ENCODE measurements at places on chromosomes 2 and 18.
A peak's percentile ranks its signal among the peaks of the same experiment; 100 is the strongest.

DNA sequence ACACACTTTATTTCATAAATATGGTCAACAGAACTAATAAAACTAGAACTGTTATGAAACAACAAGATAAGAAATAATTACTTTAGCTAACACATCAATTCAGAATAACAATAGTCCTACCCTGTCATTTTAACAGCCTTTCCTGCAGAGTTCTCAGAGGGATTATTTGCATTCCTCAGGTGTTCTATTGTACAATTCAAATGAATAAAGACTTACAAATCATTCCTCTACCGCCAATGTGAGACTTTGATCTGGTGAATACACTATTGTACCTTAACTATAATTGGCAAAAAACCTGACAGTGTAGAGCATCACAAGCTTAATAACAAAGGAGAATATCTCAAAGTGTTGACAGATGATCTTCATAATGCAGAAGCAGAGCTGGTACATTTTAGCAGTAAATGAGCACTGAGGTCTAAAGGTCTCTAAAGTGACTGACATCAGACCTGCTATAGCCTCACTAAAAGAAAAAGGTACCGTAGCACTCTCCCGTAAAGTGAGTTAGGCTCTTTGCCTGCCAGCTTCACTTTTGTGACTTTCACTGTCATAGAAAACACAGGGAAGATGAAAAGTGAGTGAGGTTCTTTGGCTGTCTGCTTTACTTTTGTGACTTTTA lies 118.8 kb upstream of the SP3 start:
- no peak for DNase-seq

DNA sequence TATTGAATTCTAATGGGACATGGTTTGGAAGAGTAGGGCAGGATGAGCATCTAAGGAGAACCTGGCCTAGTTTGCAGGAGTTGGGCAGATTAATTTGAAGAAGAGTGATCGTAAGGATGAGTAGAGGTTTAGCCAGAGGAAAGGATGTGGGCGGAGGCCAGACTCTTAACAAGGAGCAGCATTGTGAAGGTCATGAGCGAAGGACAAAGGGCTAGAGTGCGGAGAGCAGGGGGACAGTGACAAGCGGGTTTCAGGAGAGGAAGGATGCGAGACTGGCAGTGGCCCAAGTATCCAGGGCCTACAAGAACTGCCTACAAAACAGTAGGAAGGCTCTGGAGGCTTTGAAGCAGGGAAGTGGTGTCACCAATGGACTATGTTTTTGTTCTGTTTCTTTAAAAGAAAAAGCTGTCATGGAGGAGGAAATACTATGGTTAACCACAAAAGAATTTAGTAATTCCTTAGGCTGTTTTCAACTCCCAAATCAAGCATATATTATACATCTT lies 20.1 kb downstream of the SLC66A3 start:
- no peak for DNase-seq

- DNase-seq: no peak
These were observed 218.2 kb downstream of the CYP26B1 start for GRCh38 chr2:71929482-71929772.

GRCh38 chr2:172830482-172830881 lies 94.8 kb downstream of the RAPGEF4 start:
- no peak for DNase-seq

- DNase-seq: no peak
These were observed 26.2 kb upstream of the INSIG2 start for GRCh38 chr2:118062048-118062447.

GRCh38 chr18:54392543-54393023 lies 34.9 kb downstream of the C18orf54 start:
- peak; percentile 27 for DNase-seq

- DNase-seq: no peak
These were observed 2.4 kb upstream of the CELF4 start for GRCh38 chr18:37567994-37568359.

GRCh38 chr18:55245211-55245614 lies 286.0 kb upstream of the CCDC68 start:
- no peak for DNase-seq

GRCh38 chr18:31219395-31219794 lies 56.7 kb upstream of the DSC1 start:
- no peak for DNase-seq

DNA sequence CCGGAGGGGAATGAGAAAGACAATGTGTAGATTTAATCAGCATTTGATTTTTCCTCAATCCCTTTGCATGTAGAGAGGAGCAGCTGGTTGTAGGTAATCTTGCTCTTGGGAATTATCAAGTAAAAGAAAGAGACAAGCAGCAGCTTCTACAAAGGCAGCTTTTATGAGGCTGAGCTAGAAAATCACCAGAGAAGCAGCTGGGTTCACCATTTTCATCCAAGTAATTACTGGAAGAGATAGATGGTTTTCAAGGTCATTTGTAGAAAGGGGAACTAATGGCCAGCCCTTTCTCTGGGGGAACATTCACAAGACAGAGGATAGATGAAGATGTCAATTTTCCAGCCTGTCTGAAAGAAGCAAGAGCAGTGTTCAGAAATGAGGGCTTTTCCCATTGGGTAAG lies 113.0 kb downstream of the RND3 start:
- no peak for DNase-seq

GRCh38 chr18:74785632-74786031 lies 188.0 kb downstream of the ZNF407 start:
- no peak for DNase-seq

DNA sequence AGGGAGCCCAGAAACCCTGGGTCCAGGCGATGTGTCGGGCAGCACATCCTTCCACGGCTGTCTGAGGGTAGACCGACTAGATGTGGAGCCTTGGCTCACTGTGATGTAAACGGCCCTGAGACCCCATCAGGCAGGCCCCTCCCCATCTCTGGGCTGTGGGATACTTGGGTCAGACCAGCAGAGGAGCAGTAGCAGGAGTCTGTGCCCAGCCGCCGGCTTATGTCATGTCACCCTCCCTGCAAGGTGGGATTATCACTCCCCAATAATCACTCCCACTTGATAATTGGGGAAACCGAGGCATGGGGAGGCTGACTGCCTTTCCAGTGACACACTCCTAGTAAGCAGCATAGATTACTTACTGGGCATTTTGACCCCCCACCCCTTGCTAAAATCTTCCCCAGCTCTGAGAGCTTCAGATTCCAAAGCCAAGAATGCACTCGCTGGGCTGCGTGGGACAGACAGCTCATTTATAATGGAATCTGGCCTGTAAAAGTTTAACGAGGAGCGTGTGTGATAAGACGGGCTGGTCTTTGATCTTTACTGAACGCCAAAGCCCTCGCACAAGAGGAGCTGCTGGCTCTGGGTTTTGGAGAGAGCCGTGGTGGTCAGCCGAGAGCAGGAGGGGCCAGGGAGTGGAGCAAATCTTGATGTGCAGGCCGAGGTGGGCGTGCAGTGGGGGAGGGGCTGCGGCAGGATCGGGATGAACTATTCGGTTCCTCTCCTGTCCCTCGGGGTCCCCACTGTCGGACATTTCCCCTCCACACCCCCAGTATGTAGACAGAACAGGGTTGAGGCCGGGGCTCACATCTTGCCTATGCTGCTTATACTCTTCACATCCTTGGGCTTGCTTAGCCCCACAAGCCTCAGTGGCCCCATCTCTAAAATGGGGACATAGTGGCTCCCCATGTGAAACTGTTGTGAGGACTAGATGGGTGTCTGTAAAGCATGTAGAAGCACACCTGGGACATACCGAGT lies 200.0 kb downstream of the GLI2 start:
- DNase-seq: no peak

DNA sequence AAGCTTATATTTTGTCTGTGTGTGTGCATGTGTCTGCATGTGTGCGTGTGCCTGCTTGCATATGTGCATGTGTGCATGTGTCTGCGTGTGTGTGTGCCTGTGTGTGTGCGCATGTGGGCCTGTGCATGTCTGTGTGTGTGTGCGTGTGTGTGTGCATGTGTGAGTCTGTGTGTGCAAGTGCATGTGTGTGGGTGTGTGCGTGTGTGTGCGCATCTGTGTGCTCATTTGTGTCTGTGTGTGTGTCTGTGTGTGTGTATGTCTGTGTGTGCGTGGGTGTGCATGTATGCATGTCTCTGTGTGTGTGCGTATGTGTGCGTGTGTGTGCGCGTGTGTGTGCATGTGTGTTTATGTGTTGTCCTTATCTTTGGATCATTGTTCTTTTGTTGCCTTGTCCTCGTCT lies 56.8 kb downstream of the DSC3 start:
- DNase-seq: no peak

DNA sequence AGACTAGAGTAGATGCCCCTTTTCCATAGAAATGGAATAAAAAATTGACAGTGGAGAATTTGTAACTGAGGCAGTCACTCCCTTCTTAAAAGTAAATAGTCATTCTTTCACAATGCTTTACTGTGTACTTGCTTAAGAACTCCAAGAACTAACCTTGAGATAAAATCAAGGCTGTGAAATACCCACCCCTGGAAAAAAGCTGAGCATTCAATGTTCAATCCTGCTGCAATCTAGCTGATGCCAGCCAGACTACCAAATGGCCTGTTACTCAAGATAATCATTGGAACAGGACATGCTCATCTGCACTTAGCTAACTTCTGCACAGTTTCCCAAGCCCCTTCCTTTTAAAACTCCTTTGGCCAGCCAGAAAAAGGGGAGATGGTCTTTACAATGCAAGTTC lies 367.4 kb upstream of the GULP1 start:
- no peak for DNase-seq

GRCh38 chr2:144493027-144493809 lies 26.7 kb downstream of the ZEB2 start:
- DNase-seq: no peak

GRCh38 chr18:63783394-63783793 lies 8.2 kb downstream of the SERPINB7 start:
- DNase-seq: no peak

DNA sequence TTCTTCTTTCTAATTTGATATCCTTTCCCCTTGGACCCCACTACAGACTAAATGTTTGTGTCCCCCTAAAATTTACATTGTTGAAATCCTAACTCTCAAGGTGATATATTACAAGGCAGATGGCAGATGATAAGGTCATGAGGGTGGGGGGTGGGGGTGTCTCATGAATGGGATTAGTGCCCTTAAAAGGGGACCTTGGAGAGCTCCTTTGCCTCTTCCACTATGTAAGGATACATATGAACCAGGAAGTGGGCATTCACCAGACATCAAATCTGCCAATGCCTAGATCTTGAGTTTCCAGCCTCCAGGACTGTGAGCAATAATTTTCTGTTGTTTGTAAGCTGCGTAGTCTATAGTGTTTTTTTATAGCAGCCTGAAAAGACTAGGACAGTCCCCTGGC lies 89.1 kb downstream of the PLA2R1 start:
- DNase-seq: no peak

GRCh38 chr2:39625927-39626270 lies 39.8 kb upstream of the TMEM178A start:
- DNase-seq: no peak

- DNase-seq: no peak
These were observed 1.9 kb downstream of the NTSR2 start for GRCh38 chr2:11667866-11668637.

DNA sequence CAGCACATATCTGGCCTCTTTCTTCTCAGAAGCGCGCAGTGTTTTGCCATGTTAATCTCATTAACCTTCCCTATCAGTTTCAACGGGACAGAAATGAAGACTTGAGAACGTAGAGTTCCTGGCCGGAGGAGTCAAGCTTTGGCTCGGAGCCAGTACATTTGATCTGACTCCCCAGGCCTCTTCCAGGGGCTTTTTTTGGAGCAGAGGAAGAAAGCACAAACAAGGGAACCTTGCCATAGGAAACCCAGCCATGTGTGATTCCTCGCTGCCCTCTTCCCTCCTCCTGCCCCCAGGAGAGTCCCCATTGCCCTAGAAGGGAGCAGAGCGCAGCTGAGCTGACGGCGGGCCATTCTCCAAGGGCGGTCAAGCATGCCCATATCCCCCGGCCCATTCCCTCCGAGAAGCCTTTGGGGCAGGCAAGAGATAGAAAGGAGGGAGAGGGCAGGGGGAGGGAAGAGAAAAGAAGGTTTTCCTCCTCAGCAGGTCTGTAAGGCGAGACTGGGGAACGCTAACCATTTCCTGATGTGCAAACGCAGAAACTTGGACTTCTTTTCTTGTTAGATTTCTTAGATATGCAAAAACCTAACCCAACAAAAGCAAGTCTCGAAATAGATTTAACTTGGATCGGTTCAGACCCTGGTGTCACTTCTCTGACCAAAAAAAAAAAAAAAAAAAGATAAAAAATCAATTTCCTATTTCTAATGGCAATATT lies 63.7 kb upstream of the POU3F3 start:
- DNase-seq: no peak

- DNase-seq: no peak
These were observed 48.6 kb upstream of the ID2 start for GRCh38 chr2:8633186-8633734.

DNA sequence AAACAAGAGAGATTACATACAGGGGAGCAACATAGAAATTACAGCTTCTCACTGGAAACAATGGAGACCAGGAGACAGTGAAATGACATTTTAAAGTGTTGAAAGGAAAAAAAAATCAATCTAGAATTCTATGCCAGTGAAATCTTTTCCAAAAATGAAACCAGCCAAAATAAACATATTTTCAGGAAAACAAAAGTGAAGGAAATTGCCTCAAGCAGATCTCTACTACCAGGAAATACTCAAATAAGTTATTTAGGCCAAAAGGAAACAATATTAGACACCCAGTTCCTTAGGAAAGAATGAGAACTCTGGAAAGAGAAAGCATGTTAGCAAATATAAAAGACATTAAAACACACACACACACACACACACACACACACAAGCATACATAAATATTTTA lies 339.9 kb upstream of the NCKAP5 start:
- DNase-seq: no peak

DNA sequence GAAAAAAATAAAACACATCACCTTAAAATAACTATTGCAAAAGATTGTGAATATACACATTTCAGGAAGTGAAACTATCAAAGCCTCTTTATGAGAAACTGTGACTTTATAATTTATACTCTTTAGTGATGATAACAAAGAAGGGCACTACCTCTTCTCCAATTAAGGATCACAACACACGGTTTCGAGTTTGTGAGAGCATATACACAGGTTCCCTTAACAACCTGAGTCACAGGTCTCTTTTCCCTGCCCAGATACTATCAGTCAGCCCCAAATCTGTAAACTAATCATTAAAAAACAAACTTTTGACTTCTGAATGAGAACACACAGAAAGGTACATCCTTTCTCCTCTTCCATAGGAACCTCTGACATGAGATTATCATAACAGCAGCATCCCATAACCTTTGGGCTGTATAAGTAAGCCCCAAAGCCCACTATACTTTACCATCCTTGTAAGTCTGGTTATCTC lies 44.9 kb downstream of the PTPN2 start:
- no peak for DNase-seq

Measured in NT2/D1 (cell line).